ENCODE measurements at places on chromosomes 5 and 9. TPM values are rescaled to one million over a fixed set of nuclear protein-coding genes. Genes with fewer than 3 reads are reported as not detected.

The LCN12 gene
- total RNA-seq, result 4.7 TPM

The INSL6 gene
- total RNA-seq, result not detected

DNA sequence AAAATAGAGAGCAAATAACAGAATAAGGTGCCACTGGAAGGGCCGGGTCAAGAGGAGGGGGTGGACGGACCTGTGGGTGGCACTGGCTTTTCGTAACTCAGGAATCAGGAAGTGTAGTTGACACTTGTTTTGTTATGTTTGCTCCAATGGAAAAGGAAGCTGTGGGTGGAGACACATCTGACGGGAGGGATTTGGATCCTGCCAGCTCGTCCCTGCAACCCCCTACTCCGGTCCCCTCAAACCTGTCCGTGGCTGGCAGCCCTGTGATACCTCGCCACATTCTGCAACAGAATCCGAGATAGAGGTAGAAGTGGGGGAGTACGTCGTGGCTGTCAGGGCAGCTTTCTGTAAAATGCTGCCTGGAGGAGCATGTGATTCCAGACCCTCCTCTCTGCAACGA lies 104.2 kb upstream of the IER5L start:
- no peak for DNase-seq

DNA sequence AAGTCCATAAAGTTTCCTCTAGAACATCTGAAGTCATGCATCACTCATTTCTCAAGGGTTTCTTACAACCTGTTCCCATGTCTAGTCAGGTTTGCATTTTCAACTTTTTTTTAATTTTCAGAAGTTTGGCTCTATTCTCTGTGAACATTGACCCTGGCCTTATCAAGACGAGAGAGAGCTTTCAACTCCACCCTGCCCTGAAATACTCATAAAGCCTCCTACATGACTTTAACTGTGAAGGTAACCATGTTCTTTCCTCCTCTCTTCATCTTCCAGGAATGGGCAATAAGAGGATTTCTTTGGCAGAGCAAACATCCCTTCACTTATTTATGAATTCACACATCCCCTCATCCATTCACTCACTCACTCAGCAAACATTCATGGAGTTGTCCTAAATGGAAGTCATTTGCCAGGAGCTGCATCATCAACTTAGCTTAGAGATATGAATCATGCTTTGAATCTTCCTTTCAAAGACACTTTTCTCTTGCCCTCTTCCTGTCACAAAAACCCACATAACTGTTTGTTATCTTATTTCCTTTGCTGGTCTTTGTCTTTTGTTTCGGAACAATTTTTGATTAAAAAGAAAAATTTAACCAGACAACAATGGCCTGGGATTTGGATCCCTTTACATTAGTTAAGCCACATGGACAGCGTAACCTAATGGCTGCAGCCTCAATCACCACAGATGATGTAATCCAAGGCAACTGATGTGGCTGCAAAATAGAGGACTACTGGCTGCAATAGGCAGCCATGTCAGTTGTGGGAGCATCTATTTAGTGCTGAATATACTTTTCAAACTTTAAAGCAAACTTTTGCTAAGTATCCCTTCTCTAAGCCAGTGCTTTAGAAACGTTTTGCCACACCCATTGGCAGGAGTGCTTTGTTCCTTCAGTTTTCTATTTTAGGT lies 43.0 kb upstream of the GNAQ start:
- DNase-seq, result no peak

DNA sequence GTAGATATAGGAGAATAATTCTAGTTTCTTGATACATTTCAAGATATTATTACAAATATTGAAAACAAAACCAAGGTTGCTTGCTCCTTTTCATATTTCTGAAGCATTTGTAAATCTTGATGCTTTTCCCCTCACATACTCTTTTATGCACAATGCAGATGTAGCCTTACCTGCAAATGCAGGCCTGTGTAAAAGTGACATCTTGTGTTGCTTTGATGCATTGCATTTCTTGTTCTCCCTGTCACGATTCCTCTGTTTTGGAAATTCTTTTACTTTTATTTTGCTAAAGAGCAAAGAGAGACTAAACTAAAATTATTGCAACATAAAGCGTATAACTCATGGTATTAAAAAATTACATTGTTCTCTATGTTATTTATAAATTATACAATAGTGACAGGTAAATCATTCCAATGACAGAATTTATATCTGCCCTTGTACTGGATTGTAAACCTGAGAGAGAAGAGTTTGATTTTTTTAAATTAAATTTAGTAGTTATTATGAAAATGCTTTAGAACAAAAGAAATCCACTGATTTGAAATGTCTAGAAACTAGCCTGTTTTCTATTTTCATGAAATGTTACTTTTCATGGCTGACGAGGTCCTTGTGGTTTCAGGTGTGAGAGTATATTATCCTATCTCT lies 970.0 kb downstream of the MAT2B start:
- no peak for DNase-seq

- no peak for DNase-seq
Observed at GRCh38 chr5:21071986-21072385, 1084.0 kb upstream of the CDH18 start.

DNA sequence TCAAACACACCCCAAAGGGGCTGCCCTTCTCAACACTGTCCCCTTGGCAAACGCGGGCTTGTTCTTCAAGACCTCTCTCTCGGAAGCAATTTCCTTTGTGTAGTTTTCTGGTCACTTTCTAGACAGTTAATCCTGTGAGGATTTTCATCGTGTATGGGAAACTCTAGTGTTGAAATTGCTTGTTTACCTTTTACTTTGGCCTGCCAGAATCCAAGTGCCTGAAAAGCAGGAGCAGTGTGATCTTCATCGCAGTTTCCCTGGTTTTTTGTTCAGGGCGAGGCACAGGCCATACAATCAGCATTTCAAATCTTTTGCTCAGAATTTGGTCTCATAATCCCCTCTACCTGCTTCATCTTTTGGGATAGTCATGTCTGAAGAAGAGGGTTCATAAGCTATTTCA lies 115.7 kb upstream of the C9orf72 start:
- no peak for DNase-seq

The OR1L1 gene
- total RNA-seq, result not detected

GRCh38 chr5:7207979-7208378 lies 188.0 kb upstream of the ADCY2 start:
- DNase-seq, result no peak

DNA sequence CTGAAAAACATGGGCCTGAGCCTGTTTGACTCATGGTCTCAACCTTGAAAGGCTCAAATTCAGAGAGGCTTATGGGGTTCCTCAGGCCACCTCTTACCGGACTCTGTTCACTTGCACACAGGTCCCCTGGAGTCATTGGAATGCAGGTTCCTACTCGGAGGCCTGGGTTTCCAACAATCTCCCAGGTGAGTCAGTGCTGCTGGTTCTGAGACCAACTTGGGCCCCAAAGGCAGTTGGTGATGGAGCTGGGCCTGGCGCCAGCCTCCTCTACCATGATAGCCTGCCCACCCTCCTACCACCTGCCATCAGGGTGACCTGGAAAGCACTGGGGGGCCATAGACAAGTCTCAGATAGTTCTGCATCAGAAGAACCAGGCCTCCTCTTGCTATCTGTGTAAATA lies 188.4 kb downstream of the RGS3 start:
- DNase-seq, result no peak

DNA sequence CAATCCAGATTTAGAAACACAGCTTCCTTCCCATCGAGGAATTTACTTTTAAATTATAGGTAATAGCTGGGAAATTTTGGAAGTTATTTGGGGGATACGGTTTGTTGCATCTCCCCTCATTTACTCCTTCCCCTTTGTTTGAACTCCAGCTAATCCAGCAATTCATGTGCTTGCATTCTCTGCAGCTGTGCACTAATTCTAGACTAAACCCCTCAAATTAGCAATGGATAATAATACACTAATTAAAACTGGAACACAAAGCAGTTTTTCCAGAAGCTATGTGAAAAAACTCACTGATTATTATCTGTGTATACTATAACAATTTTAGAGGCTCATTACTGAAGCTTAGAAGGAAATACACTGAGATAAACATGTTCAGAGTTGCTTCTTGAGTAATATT lies 751.2 kb upstream of the ZNF608 start:
- no peak for DNase-seq

DNA sequence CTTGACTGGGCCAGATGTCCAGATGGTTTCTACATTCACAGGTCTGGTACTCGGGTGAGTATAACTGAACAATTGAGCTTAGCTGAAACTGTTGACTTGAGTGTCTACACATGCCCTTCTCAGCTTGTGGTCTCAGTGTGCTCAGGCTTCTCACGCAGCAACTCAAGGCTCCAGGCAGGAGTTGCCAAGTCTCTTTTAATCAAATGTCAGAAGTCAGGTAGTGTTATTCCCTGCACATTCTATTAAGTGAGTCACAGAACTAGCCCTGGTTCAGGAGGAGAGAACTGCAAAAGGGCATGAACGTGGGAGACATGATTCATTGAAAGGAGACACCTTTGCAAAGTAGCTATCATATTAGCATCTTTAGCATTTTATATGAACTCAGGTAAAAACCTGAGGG lies 199.3 kb upstream of the ACTBL2 start:
- DNase-seq, result no peak

- no peak for DNase-seq
Observed at GRCh38 chr5:66884564-66885243, 288.5 kb downstream of the MAST4 start.

Measured in WTC11 (cell line).